ENCODE measurements at places on chromosomes 2 and 18.

- H3K36me3 ChIP-seq = no peaks in the 10 kb centered on the region
- H3K27me3 ChIP-seq = no peaks in the 10 kb centered on the region
- H3K4me1 ChIP-seq = peaks cover 7% of the 10 kb centered on the region
- H3K27ac ChIP-seq = no peak overlapping the region
- no peak overlapping the region for H3K4me3 ChIP-seq
These were observed 103.6 kb downstream of the KLHL29 start for GRCh38 chr2:23488584-23488983.

DNA sequence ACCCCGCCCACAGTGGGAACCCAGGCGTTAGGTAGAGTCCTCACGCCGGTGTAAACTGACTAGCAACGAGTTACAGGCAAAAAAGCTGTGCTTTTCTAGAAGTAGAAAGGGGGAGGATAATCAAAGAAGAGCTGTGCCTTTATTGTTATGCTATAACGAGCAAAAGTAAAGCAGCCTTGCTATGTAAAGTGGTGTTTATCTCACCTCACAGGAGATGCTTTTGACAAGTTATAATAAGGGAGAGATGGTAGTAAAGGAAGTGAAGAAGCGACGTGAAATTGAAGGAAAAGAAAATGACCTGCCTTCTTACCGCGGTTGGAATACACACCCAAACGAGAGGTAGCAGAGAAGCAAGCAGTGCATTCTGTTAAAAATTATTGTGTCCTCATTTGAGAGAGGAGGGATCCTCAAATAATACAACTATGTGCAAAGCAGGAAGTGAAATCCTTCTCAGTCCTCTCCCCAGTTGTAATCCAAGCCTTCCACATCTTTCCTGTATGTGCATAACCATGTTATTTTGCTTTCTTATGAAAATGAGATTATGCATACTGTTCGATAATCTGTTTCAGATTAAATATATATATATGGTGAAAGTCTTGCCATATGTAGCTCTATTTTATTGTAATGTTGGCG, 962 bp downstream of the TANK start:
- peak overlapping the region; percentile 96 for H3K27ac ChIP-seq
- H3K4me3 ChIP-seq = peak overlapping the region; percentile 93
- peaks cover 33% of the 10 kb centered on the region for H3K4me1 ChIP-seq

DNA sequence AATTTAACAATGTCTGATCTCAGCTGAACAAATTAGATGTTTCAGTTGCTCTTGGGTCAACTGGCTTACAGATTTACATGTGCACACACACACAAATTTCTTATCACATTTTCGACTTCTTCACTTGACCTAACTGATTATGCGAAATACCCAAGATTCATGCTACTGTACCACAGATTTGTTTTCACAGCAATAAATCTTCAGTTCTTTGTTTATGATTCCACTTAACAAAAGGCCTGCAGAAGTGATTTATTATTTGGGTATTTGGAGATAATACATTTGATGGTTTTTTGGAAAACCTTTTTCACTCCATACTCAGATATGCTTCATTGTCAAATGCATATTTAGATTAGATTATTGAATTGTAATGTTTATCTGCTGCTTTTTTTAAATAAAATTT, 129.0 kb downstream of the GALNT1 start:
- H3K4me1 ChIP-seq = no peaks in the 10 kb centered on the region
- no peaks in the 10 kb centered on the region for H3K27me3 ChIP-seq
- no peak overlapping the region for H3K4me3 ChIP-seq
- peaks cover 41% of the 10 kb centered on the region for H3K36me3 ChIP-seq

- no peaks in the 10 kb centered on the region for H3K36me3 ChIP-seq
- no peak overlapping the region for H3K4me3 ChIP-seq
- no peak overlapping the region for H3K27ac ChIP-seq
- H3K4me1 ChIP-seq = peaks cover 5% of the 10 kb centered on the region
- H3K27me3 ChIP-seq = peaks cover 2% of the 10 kb centered on the region
These were observed 138.8 kb downstream of the TWIST2 start for GRCh38 chr2:238986491-238987351.

DNA sequence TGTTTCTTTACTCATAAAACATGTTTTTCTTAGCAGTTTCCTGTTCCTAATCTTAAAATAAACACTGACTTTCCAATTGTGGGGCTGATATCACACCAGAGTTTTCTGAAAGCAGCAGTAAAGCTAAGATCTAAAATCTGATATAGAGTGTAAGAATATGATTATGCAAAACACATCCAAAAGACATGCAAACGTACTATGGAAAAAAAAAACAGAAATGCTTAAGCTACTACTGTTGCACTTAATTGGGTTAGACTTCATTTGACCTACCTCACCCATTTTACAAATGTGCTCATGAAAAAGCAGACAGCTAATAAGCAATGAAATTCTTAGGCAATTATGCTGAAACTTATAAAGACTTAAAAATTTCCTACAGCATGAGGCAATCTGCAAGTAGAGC, 10.5 kb downstream of the CYTIP start:
- peak overlapping the region; percentile 40 for H3K27ac ChIP-seq
- no peak overlapping the region for H3K4me3 ChIP-seq
- H3K4me1 ChIP-seq = peaks cover 25% of the 10 kb centered on the region

DNA sequence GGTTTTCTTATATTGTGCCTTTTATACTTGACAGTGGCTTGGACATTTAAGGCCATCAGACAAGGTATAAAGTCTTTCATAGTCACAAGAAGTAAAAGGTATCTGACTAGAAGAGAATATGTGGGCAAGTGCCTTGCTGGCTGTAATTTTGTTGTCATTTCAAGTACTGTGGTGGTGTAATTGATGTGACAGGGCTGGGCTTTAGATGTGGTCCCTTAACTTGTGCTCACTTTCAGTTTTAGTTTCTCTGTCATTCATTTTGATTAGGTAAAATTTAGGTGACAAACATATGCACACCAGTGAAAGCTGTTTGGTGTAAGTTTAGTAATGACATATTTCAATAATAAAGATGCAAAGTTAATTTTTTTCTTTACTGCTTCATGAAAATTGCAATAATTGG, 31.2 kb upstream of the TBR1 start:
- no peak overlapping the region for H3K27ac ChIP-seq
- H3K27me3 ChIP-seq = no peaks in the 10 kb centered on the region
- no peak for DNase-seq

- H3K4me1 ChIP-seq = peaks cover 10% of the 10 kb centered on the region
- H3K36me3 ChIP-seq = no peaks in the 10 kb centered on the region
- H3K4me3 ChIP-seq = no peak overlapping the region
- H3K27me3 ChIP-seq = peaks cover 4% of the 10 kb centered on the region
- no peak overlapping the region for H3K27ac ChIP-seq
These were observed 19.4 kb downstream of the TOGARAM2 start for GRCh38 chr2:29000481-29000880.

DNA sequence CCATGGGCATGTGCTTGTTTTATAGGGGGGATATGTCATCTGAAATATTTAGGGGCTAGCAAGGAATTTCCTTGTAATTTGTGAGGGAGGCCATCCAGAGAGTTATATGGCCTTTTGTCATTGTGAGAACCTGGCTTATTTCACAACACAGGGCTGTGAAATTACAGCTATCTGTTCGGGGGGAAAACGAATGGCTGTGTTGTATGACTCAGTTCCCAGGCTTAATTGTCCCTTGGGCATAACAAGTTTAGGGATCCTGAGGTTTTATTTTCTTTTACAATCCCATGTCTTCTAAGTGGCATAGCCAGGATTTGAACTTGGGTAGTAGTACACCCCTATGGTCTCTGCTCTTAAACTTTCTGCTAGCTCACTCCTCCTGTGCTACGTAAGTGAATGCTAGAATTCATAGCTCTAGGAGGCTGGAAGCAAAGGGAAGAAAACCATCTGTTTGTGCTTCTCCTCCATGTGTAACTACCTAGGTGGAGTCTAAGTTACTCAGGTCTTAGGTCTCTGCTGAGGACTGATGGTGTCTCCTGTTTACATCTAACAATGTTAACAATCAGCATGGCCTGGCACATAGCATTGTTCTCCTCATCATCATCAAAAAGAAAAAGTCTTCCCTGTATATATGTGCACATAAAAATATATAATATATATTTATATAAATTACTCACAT, 53.8 kb downstream of the SKA1 start:
- peaks cover 7% of the 10 kb centered on the region for H3K36me3 ChIP-seq
- no peaks in the 10 kb centered on the region for H3K27me3 ChIP-seq
- peak overlapping the region; percentile 19 for H3K27ac ChIP-seq
- peaks cover 8% of the 10 kb centered on the region for H3K4me1 ChIP-seq
- DNase-seq = no peak
- no peak overlapping the region for H3K4me3 ChIP-seq

- no peak for DNase-seq
- peaks cover 4% of the 10 kb centered on the region for H3K36me3 ChIP-seq
- H3K27me3 ChIP-seq = no peaks in the 10 kb centered on the region
These were observed 137.9 kb upstream of the PARD3B start for GRCh38 chr2:204407204-204408014.

- H3K4me1 ChIP-seq = peaks cover 53% of the 10 kb centered on the region
- no peaks in the 10 kb centered on the region for H3K36me3 ChIP-seq
- H3K4me3 ChIP-seq = no peak overlapping the region
- no peak for DNase-seq
These were observed 97.6 kb upstream of the RMDN2 start for GRCh38 chr2:37827455-37827854.

Measured in mesothelial cell of epicardium (in vitro differentiated cells).